Calu3 (cell line): ENCODE measurements at places on chromosomes 4 and X.

DNA sequence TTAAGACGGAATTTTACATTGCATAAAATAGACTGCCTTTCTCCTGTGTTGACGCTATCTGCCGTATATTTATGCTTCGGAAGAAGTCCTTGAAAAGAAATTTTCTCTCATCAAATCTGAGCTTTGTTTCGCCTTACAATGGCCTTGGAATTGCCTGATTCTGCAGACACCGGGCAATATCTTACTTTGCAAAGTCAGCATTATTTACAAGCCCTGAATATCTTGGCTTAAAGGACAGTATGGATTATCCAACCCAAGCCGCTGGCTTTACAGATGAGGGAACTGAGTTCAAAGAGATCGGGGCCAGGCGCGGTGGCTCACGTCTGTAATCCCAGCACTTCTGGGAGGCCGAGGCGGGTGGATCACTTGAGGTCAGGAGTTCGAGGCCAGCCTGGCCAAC, 1.1 kb upstream of the MANBA start:
- no peak for DNase-seq

- DNase-seq: no peak
These were observed 34.2 kb downstream of the CCDC158 start for GRCh38 chr4:76386566-76387305.

- DNase-seq: no peak
These were observed 118.9 kb upstream of the SLC34A2 start for GRCh38 chr4:25536564-25537320.

- peak; percentile 17 for DNase-seq
These were observed 744 bp downstream of the NPY5R start for GRCh38 chr4:163344147-163345125.

DNA sequence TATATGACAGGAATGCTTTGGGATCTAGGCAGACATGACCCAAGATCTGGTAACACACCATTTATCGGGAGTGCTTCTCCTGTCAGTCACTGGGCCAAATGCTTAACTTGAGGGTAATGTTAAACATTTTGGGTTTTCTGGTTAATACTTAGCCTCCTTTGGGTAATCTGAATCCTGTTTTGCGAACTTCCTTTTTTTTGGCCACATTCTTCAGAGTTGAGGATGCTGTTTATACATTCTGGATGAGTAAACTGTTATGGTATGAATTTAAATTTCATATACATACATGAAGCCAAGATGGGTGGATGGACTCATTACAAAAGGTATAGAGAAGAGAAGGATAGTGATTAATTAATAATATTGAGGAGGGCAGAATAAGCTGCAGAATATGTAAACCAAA, 36.1 kb downstream of the MID1IP1 start:
- DNase-seq: no peak

DNA sequence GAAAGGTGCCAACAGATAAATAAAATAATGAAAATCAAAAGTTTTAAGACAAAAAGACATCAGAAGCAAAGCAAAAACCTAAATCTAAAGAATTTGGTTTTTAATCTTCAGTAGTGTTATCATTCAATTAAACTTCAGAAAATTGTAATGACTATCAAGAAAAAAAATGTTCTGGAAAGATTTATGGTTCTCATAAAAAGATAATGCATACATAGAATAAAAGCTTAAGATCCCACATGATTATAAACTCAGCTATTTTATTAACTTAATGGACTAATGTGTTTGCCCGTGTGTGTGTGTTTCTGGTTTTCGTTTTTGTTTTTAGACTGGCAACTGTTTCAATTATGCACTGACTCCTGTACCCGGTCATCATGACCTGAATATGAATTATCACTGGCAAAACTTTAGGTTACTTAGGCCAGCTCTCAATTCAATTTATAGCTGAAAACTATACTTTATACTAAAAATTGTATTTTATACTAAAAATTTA, 217.5 kb upstream of the DKK2 start:
- DNase-seq: no peak

- DNase-seq: peak; percentile 28
These were observed 143.6 kb downstream of the TMEM164 start for GRCh38 chrX:110146521-110146920.

DNA sequence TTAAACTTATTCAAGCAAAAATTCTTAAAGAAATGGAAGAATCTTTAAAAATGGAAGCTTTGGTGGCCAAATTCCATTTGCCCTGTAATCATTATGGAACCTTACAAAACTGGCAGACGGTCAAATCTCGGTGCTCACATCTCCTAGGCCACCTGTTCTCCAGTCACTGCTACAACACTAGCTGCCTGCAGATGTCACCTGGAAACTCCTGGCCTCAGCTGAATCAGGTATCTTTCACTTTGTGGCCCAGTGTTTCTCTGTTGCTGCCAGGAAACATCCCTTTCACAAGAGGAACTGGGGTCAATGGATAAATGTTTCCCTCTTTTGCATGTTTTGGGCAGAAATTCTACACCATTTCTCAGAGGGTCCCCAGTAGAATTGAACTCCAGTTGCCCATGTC, 4.2 kb upstream of the CXCL3 start:
- peak; percentile 35 for DNase-seq

GRCh38 chr4:184548316-184548647, 73.9 kb upstream of the IRF2 start:
- no peak for DNase-seq

DNA sequence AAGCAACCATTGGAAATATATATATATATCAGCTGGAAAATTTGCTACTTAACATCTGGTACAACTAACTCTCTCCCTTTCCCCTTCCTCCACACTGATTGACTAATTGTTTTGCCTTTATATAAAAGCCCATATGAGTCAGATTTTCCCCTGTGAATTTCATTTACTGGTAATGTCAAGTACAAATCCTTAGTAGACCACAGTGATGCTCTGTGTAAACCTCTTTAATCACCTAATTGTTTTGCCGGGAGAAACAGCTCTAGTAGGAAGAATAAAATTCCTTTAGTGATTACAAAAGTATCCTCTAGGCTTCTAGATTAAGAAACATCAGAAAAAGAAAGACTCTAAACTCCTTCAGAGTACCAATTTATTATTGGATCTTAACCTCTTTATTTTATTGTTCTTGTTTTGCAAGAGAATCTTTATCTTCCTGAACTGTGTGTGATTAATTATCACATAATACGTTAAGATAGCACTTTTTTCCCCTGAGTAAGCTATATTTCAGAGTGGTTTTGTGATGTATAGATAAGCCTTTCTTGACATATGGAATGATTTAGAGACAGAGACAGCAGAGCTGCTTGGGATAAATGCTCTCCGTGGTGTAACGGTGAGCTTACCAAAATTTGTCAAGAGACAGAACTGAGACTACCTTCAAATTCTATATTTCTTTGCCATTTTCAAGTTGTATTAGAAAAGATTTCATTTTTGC, 1606.4 kb upstream of the TENM3 start:
- no peak for DNase-seq

GRCh38 chrX:41963348-41963747, 40.0 kb upstream of the CASK start:
- DNase-seq: no peak

DNA sequence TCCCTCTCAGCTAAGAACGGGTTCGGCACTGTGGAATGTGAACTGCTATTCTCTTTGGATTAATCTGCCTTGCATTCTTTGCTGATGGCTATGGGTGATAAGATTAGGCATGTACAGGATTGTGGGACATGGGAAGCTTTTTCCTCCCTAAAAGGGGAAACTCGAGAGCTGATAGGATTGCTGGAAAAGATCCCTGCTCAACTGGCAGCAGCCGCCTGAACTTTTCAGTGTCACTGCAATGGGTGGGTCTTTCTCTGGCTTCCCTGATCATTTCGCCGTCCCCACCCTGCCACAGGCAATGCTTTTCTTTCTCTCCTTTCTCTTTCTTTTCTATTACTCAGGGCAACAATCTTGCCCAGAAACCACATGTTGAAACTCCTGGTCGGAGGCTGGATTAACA, 20.5 kb downstream of the PAGE2 start:
- no peak for DNase-seq

DNA sequence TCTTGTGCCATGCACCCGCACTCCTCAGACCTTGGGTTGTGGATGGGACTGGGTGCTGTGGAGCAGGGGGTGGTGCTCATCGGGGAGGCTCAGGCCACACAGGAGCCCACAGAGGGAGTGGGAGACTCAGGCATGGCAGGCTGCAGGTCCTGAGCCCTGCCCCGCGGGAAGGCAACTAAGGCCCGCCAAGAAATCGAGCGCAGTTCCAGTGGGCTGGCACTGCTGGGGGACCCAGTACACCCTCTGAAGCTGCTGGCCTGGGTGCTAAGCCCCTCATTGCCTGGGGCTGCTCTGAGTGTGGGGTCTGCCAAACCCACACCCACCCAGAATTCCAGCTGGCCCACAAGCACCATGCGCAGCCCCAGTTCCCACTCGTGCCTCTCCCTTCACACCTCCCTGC, 450.5 kb upstream of the FGF16 start:
- no peak for DNase-seq

DNA sequence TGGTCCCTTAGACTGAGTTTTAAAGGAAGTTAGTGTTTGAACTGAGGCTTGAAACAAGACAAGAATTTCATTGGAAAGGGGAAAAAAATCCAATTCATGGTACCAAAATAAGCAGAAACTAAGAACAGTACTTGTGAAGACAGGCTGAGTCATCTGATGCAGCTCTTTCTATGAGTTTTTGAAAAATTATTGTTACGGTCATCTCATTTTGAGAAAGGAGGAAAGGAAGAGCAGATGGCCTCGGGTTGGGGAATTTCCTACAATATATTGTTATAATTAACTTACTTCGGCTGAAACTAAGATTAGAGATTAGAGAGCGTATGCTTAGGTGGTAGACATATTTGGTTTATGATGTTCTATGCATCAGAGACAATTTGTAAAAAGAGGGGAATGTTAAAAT, 2164.8 kb upstream of the AGA start:
- no peak for DNase-seq

GRCh38 chrX:79556800-79557199, 189.7 kb upstream of the ITM2A start:
- no peak for DNase-seq

DNA sequence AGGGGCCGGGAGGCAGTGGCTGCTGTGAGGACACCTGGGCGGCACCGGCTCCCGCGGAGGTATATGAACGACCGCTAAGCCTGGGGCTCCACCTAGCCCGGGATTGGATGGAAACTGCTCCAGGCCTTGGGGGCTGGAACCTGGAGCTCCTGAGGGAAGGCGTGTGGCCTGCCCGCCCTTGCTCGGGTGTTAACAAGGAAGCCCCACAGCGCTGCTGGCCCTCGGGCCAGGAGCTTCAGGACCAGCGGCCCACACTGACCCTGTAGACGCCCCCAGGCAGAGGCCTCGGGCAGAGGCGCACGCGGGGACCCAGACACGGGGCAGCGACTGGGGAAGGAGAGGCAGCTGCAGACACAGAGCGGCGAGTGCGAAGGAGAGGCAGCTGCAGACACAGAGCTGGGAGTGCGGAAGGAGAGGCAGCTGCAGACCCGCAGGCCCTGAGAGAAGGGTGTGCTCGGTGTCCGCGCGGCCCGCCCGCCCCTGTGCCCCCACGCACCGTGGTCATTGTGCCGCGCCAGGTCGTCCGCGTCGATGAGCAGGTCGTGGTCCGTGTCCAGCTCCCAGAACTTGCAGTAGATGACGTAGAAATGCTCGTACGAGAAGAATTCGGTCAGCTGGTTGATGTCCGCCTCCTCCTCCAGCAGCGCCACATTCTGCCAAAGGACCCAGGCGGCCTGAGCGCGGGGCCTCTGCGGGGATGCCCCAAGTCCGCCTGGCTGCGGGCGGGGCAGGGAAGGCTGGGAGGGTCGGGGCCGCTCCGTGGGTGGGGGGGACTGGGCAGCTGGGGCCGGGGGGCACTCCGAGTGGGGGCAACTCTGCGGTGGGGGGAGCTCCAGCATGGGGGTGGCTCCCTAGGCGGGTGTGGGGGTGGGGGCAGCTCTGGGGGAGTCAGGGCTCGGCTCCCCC, 26.7 kb upstream of the GTPBP6 start:
- DNase-seq: no peak

DNA sequence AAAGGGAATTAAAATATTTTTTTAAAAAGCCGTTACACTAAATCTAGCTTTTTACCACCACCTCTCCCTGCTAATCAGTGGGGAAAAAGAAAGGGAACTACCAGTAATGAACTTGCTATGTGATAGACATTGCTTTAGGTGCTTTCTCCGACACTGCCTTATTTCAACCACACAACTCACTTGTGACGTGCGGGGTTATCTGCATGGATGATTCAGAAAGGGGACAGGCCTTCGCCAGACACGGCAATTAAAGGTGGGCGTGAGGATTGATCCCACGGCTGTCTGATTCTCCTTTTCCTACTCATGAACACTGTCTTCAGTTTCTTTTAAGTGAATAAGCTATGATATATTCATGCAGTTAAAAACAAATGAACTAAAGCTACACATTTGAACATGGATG, 882 bp upstream of the CXCR3 start:
- DNase-seq: no peak

GRCh38 chr4:146273204-146273901, 59.0 kb downstream of the REELD1 start:
- no peak for DNase-seq

DNA sequence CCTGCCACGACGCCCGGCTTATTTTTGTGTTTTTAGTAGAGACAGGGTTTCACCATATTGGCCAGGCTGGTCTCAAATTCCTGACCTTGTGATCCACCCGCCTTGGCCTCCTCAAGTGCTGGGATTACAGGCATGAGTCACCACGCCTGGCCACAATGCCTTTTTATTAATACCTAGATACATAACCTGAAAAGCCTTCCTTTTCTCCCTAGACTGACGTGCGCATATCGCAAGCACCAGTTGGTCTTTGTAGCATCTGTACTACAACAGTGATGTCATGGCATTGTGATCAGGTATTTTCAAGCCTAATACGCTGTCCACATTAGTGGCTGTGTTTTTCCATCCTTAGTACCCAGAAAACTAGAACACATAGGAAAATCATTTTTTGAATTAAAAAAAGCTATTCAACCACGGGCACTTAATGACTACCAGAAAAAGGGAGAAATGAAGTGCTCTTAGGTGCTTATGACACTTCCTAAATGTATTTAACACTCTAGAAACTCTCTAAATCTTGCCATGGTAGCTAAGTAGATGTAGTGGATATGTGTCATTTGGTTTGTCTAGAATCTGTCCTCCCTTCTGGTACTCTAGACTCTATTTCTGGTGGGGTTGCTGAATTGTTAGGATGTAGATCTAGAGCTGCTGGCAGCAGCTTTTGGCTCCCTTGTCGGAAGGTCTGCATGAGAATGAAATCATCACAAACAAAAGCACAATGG, 707.8 kb downstream of the STIM2 start:
- no peak for DNase-seq

- no peak for DNase-seq
These were observed 141.9 kb downstream of the THOC2 start for GRCh38 chrX:123590842-123591486.

- DNase-seq: peak; percentile 58
These were observed 26.1 kb downstream of the IGSF1 start for GRCh38 chrX:131262738-131263679.

DNA sequence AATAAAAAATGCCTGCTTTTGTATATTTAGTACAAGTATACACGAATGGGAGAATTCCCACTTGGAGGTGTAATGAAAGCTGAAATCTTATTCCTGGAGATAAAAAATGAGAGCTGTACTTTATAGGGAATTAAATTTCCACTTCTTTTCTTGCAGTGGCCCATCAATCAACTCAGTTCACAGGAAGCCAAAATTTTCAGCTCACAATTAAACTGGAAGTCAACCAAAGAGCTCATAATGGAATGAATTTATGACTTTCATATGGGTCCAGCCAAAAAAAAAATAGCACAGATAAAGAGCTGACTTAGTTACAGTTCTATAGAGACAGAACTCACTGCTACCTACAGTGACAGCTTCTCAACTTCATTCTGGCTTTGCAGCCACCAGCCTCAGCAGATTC, 115.2 kb upstream of the TBC1D9 start:
- no peak for DNase-seq
